Ascending aorta (tissue), 2 donors: ENCODE measurements at places on chromosomes 7 and 10. TPM values are rescaled to one million over a fixed set of nuclear protein-coding genes. Genes with fewer than 3 reads are reported as not detected.

Gene POLR2J2
- total RNA-seq = not detected

Gene DIP2C
- 14.7 TPM for total RNA-seq

Gene TMEM176B
- total RNA-seq = 42.5 TPM

Gene ANKRD2
- total RNA-seq = not detected

Gene NPSR1
- not detected for total RNA-seq

Gene GRB10
- 53.4 TPM for total RNA-seq

Gene PIP
- total RNA-seq = not detected

Gene NPY4R2
- total RNA-seq = not detected

Gene PTN
- total RNA-seq = 10.4 TPM

Gene BAIAP2L1
- total RNA-seq = 2.8 TPM

Gene GIMAP8
- total RNA-seq = 28.3 TPM

- no peak overlapping the region for H3K4me3 ChIP-seq
- no peaks in the 10 kb centered on the region for H3K27me3 ChIP-seq
- no peak for DNase-seq
- H3K4me1 ChIP-seq = no peaks in the 10 kb centered on the region
Measured at GRCh38 chr10:101767600-101767945, 8.3 kb downstream of the FGF8 start.

GRCh38 chr10:110632591-110633215 lies 11.4 kb upstream of the RBM20 start:
- H3K4me1 ChIP-seq = no peaks in the 10 kb centered on the region
- peak overlapping the region; percentile 52 for H3K27ac ChIP-seq
- no peak for DNase-seq
- H3K36me3 ChIP-seq = no peaks in the 10 kb centered on the region
- no peaks in the 10 kb centered on the region for H3K27me3 ChIP-seq

DNA sequence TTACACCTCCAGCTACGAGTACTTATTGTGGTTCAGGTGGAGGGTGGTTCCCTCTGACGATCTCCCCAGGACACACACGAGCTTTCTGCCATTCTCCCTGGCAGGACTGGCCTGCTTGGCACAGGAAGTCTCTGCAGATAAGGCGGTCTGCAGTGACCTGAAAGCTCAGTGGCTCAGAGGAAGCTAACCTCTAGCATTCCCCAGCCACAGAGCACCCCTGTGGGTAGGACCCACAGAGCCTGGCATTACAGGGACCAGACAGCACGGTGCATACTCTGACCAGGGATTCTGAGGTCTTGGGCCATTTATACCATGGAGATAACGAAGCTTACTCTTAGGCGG lies 1.9 kb upstream of the GPR146 start:
- H3K27ac ChIP-seq = peak overlapping the region; percentile 72
- no peak overlapping the region for H3K4me3 ChIP-seq
- H3K27me3 ChIP-seq = no peaks in the 10 kb centered on the region
- no peak for DNase-seq
- no peaks in the 10 kb centered on the region for H3K36me3 ChIP-seq
- peaks cover 3% of the 10 kb centered on the region for H3K4me1 ChIP-seq

GRCh38 chr7:29977886-29978651 lies 11.5 kb downstream of the SCRN1 start:
- no peak for DNase-seq
- H3K4me3 ChIP-seq = no peak overlapping the region
- no peaks in the 10 kb centered on the region for H3K36me3 ChIP-seq
- no peaks in the 10 kb centered on the region for H3K4me1 ChIP-seq
- H3K27me3 ChIP-seq = no peaks in the 10 kb centered on the region
- no peak overlapping the region for H3K27ac ChIP-seq

GRCh38 chr7:111931958-111932357 lies 274.2 kb downstream of the DOCK4 start:
- no peak overlapping the region for H3K4me3 ChIP-seq
- H3K36me3 ChIP-seq = no peaks in the 10 kb centered on the region
- no peaks in the 10 kb centered on the region for H3K27me3 ChIP-seq
- no peak for DNase-seq
- H3K4me1 ChIP-seq = no peaks in the 10 kb centered on the region

DNA sequence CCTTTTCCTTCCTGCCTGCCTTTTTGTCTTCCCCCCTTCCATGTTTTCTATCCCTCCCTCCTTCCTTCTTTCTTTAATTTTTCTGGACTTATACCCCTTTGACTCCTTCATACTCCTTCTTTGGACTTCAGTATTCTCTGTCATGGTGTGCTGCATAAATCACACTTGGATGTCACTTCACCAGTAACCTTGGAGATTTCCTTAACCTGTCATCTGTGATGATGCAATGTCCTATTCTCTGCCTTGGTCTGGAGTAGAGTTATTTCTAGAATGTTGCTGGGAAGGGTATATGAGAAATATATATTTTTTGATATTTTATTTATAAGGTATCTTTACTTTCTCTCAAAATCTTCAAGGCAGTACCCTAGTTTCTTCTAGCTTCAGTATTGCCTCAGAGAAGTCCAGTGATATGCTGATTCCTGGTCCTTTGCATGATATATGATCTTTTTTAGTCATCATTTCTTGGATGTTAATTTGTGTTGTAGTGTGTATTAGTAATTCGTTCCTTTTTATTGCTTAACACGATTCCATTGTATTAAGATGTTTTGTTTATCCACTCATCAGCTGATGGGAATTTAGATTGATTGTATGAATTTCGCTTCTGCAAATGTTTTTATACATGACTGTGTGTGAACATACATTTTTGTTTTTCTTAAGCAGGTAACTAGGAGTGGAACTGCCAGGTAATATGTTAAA lies 206.9 kb upstream of the MBL2 start:
- H3K4me3 ChIP-seq = no peak overlapping the region
- H3K27ac ChIP-seq = no peak overlapping the region
- no peaks in the 10 kb centered on the region for H3K27me3 ChIP-seq
- H3K4me1 ChIP-seq = no peaks in the 10 kb centered on the region

DNA sequence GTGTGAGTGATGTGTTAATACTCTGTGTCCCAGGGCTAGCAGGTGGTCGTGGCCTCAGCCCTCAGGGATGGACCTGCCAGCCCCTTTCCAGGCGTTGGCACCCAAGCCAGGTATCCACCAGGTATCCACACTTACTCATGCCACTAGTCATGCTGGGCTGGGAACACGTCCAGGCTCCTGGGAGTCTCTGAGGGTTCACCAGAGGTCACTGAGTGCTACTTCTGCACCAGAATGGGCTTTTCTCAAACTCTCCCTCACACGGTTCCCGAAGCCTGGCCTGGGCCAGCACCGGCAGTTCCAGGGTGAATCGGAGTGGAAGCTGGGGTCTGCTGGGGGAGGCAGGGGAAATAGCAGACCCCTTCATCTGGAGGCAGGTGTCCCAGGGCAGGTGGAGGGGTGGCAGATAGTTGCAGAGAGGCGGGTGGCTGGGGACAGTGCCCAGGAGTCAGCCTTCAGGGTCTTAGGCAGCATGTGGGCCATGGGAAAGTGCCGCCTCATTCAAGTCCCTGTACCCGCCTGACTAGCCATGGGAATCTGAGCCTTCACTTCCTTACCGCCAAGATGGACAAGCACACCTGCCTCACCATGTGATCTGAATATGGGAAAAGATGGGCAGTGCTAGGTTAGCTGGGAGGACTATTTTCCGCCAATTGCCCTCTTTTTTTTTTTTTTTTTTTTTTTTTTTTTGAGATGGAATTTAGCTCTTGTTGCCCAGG lies 95.5 kb upstream of the GTF2I start:
- no peak for DNase-seq

GRCh38 chr10:28385748-28386502 lies 83.1 kb upstream of the MPP7 start:
- no peaks in the 10 kb centered on the region for H3K4me1 ChIP-seq
- no peak overlapping the region for H3K4me3 ChIP-seq
- DNase-seq = no peak
- H3K36me3 ChIP-seq = no peaks in the 10 kb centered on the region

- no peaks in the 10 kb centered on the region for H3K27me3 ChIP-seq
- no peak overlapping the region for H3K4me3 ChIP-seq
- no peak for DNase-seq
- no peaks in the 10 kb centered on the region for H3K36me3 ChIP-seq
- H3K27ac ChIP-seq = no peak overlapping the region
Measured at GRCh38 chr7:136405931-136406777, 429.0 kb upstream of the MTPN start.

DNA sequence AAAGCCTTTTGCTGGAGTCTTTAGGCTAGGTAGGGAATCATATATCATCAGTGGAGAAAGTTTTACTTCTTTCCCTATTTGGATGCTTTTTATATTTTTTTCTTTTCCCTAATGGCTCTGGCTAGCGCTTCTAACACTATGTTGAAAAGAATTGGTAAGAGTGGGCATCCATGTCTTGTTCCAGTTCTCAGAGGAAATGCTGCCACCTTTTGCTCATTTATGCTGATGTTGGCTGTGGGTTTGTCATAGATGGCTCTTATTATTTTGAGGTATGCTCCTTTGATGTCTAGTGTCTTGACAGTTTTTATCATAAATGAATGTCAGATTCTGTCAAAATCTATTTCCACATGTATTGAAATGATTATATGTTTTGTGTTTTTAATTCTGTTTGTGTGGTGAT lies 1544.1 kb downstream of the REEP3 start:
- no peaks in the 10 kb centered on the region for H3K27me3 ChIP-seq
- H3K36me3 ChIP-seq = no peaks in the 10 kb centered on the region
- H3K4me1 ChIP-seq = no peaks in the 10 kb centered on the region

- no peak overlapping the region for H3K27ac ChIP-seq
- no peaks in the 10 kb centered on the region for H3K27me3 ChIP-seq
- no peaks in the 10 kb centered on the region for H3K4me1 ChIP-seq
- no peak for DNase-seq
- peaks cover 17% of the 10 kb centered on the region for H3K36me3 ChIP-seq
Measured at GRCh38 chr7:94530109-94530508, 20.5 kb downstream of the CASD1 start.

GRCh38 chr10:3805201-3805790 lies 20.3 kb upstream of the KLF6 start:
- H3K27me3 ChIP-seq = no peaks in the 10 kb centered on the region
- peak overlapping the region; percentile 23 for H3K4me3 ChIP-seq
- H3K4me1 ChIP-seq = peaks cover 45% of the 10 kb centered on the region
- DNase-seq = no peak
- H3K36me3 ChIP-seq = no peaks in the 10 kb centered on the region
- peak overlapping the region; percentile 88 for H3K27ac ChIP-seq

DNA sequence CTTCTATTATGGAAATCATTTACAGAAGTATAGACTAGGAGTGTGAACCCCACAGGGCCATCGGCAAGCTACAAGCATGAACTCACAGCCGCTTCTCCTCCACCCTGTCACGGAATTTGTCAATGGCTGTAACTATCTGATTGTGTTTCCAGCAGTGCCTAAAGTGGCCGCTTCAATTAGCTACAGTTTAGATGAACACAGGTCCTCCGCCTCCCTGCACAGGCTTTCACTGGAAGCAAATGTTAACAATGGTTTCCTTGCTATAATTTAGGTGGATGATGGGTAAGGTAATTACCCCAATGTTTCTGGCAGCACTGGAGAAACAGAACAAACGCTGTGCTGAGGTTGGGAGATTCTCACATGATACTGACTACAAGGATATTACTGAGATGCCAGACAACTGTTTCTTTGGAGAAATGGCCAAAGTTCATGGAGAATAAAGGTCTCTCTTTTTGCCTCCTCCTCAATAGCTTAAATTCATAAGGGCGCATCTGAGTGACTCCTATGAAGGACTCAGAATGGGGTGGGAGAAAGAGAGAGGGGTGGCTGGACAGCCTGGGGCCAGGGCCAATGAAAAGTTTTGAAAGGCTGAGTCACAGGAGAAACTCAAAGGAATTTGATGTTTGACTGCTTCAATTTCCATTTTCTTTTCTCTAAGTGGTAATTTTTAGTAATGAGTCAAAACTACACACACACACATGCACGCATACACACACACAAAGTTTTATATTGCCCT lies 78.9 kb downstream of the SVIL start:
- H3K27me3 ChIP-seq = no peaks in the 10 kb centered on the region
- peaks cover 40% of the 10 kb centered on the region for H3K36me3 ChIP-seq
- DNase-seq = peak; percentile 75
- peak overlapping the region; percentile 69 for H3K27ac ChIP-seq
- no peak overlapping the region for H3K4me3 ChIP-seq

DNA sequence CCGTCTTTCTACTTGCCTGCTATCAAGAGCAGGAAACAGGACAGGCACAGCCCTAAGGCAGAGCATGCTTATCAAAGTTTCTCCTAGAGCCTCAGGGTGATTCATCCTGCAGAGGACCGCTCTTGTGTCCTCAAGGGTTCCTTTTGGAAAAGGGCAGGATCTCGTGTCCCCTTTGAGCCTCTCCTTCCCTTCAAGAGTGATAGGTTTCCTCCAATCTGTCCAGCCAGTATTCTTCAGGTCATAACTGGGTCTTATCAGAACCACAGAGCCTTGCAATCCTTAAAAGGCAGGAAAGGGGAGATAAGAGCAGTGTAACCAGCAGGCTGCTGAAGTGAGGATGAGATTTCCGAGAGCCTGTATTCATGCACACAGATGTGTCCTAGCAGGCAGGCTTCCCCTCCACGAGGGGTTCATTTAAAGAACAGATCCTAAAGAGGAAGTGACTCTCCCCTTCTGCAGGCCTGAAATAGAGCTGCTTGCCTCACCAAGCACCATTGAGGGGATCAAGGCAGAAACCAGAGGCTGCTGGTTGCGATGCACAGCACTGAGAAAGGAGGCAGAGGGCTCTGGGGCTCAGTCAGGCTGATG lies 90.5 kb upstream of the SVIL start:
- peaks cover 4% of the 10 kb centered on the region for H3K36me3 ChIP-seq
- H3K27ac ChIP-seq = peak overlapping the region; percentile 57
- DNase-seq = no peak
- H3K4me3 ChIP-seq = no peak overlapping the region

- no peak overlapping the region for H3K4me3 ChIP-seq
- no peaks in the 10 kb centered on the region for H3K36me3 ChIP-seq
- DNase-seq = no peak
- H3K27me3 ChIP-seq = no peaks in the 10 kb centered on the region
Measured at GRCh38 chr7:101952355-101953247, 135.2 kb downstream of the CUX1 start.

GRCh38 chr7:142188154-142188553 lies 69.7 kb downstream of the PRSS58 start:
- DNase-seq = no peak
- H3K36me3 ChIP-seq = no peaks in the 10 kb centered on the region
- no peak overlapping the region for H3K27ac ChIP-seq
- no peaks in the 10 kb centered on the region for H3K27me3 ChIP-seq

GRCh38 chr7:22858640-22859561 lies 36.3 kb upstream of the TOMM7 start:
- H3K27ac ChIP-seq = peak overlapping the region; percentile 79
- H3K36me3 ChIP-seq = peaks cover 13% of the 10 kb centered on the region
- peaks cover 53% of the 10 kb centered on the region for H3K4me1 ChIP-seq
- H3K27me3 ChIP-seq = no peaks in the 10 kb centered on the region
- DNase-seq = no peak

DNA sequence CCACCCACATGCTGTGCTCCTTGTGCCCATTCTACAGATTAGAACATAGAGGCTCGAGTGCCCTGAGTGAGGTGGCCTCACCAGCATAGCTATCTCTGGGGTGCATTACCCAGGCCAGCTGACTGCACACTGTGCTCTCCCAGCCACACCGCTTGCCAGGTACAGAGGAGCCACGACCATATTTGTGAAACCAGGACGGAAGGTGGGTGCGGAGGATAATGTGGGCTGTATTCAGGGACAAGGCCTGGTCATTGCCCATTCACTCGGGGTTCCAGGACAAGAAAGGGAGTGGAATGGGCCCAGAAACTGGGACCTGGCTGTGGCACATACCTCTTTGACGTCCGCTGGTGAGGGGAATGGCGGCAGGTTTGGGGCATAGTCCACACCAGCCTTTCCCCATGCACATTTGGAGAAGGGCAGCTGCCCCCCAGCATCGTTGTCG lies 236.0 kb downstream of the TNS3 start:
- no peaks in the 10 kb centered on the region for H3K27me3 ChIP-seq
- DNase-seq = peak; percentile 37
- no peak overlapping the region for H3K27ac ChIP-seq
- no peaks in the 10 kb centered on the region for H3K4me1 ChIP-seq

GRCh38 chr7:15130666-15131541 lies 228.4 kb upstream of the DGKB start:
- no peak for DNase-seq
